ENCODE measurements at places on chromosomes 1 and 21.

GRCh38 chr21:46131838-46132651 is 23.3 kb downstream of the FTCD start:
- no peak for DNase-seq

DNA sequence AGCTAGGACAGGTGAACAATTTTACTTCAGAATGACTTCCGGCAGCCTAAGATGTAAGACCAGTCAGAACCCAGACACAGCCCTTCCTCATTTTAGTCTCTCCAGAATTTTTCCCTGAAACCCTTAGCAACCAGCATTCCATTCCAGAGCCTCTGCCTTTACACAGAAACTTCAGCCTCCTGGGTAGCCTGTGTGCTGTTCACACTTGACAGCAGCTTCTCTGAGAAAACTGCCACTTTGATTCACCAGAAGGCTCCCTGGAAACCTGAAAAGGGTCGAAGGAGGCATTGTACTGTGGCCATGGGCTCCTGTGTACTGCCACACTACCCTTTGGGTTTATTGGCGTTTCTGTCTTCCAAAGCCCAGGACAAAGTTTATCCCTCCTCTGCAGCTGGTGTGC is 17.4 kb downstream of the HYI start:
- no peak for DNase-seq

DNA sequence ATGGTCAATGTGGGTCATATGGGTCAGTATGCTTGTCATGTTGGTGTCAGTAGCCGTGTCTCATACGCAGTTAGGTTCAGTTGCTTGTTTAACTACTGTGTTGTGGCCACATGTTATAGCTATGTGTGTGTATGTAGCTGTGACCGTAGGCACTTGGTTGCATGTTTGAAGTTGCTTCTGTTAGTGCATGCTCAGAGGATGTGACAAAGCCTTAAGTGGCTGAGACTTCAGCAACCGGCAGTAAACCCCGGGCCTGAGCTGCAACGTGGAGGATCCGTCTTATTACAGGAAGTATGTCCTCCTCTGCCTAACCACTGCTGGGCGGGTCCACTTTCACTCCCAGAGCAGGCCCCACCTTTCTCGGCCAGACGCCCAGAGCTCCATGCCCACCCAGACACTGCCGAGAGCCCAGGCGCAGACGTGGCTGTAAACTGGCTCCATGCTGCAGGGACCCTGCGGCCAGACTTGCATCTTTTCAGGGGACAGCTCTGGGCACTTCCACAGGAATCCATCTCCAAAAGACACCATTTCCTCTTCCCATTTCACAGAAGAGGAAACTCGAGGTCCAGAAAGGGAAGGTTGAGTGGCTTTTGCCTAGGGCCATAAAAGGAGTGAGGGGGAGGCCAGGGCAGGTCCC is 2.2 kb downstream of the TCEA3 start:
- DNase-seq = no peak

GRCh38 chr1:53507116-53507820 is 48.1 kb downstream of the DMRTB1 start:
- no peak for DNase-seq

GRCh38 chr1:184610876-184611595 is 143.6 kb downstream of the EDEM3 start:
- no peak for DNase-seq

DNA sequence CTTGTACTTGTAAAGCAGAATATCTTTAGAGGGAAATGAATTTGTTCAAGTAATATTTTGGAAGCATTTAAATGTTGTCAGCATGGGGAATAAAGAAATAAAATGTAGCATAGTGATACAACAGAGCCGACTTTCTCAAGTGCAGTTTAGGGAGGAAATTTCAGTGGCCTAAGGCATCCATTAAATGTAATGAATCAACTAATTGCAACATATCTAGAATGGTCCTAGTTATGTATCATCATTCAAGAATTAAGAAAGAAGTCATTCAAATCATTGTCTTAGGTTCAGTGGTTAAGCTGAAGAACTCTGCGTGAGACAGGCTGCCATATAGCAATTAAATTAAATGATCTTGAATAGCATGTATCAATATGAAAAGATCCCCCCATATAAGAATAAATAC is 360.7 kb downstream of the TBX15 start:
- DNase-seq = no peak

- peak; percentile 50 for DNase-seq
These were observed 4.9 kb downstream of the AHDC1 start for GRCh38 chr1:27598902-27599528.

DNA sequence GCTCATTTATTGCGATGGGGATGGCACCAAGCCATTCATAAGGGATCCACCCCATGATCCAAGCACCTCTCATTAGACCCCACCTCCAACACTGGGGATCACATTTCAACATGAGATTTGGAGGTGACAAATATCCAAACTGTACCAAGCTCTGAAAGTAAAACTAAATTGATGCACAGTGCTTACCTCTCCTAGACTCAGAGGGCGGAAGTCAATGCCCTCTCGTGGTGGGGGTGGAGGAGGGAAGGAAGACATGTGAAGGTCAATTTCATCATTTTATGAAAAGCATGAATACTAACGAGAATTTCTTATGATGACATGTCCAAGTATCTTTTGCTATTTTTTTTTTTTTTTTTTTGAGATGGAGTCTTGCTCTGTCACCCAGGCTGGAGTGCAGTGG is 120.0 kb downstream of the PGBD5 start:
- no peak for DNase-seq

GRCh38 chr1:46342084-46342656 is 1.6 kb downstream of the NSUN4 start:
- DNase-seq = no peak

DNA sequence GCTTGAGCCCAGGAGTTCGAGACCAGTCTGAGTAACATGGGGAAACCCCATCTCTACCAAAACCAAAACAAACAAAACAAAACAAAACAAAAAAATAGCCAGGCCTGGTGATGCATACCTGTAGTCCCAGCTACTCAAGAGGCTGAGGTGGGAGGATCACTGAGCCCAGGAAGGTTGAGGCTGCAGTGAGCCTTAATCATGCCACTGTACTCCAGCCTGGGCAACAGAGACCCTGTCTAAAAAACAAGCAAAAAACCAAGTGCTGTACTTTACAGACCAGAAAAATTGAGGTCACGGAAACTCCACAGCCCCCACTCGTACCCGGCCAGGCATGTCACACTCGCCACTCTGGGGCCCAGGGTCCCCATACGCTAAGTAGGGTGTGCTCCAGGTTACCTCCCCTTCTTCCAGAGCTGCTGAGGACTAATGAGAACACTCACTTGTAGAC is 22.9 kb downstream of the ATP2B4 start:
- no peak for DNase-seq

DNA sequence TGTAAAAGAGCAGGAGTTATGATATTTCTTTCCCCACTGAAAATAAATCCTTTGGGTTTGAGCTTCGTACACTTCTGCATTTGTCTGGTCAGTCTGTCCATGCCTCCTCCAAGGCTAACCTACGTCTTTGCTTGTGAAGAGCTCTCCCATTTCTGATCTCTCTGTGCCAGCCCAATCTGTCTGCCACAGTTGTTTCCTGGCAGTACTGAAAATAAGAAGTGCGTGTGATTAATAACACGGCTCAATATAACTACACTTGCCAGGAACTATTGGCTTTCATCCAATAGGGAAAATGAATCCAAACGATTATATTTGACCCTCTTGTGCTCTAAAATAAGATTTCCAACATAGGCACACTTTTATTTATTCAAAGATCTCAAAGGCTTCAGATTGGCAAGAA is 19.2 kb upstream of the COL24A1 start:
- DNase-seq = no peak

Measured in activated T-cell treated with anti-CD3 and anti-CD28 coated beads for 4 hours (primary cell).